NCI-H345 (cell line): ENCODE measurements at places on chromosomes 5 and 9.
A peak's percentile ranks its signal among the peaks of the same experiment; 100 is the strongest.

DNA sequence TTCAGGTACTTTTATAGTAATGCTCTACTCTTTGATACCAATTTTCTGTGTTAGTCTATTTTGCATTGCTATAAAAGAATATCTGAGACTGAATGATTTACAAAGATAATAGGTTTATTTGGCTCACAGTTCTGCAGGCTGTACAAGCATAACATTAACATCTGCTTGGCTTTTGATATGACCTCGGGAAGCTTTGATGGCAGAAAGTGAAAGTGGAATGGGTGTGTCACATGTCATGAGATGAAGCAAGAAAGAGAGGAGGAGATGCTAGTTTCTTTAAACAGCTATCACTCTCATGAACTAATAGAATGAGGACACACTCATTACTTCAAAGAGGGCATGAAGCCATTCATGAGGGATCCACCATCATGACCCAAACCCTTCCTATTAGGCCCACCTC lies 270.9 kb upstream of the IL12B start:
- DNase-seq, result no peak

DNA sequence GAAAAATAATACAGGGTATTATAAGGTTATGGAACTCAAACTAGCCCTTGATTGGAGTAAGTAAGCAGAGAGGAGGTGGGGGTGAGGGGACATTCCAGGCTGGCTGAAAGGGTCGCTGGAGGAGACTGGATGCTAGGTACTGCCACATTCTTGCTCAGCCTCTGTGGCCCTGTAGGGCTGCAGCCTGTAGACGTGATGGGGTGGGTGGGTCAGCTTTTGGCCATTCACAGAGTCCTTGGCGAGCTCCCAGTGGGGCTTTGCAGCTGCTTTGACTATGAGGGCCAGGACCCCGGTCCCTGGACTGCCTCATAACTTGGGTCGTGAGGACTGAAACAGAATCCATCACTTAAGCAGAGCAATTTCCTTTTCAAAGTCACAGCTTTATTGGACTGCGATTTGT lies 4.2 kb upstream of the GDNF start:
- no peak for DNase-seq

GRCh38 chr5:161432798-161433197 lies 113.7 kb downstream of the GABRB2 start:
- peak; percentile 59 for DNase-seq

- no peak for DNase-seq
Measured at GRCh38 chr5:157714596-157714864, 16.7 kb upstream of the THG1L start.

DNA sequence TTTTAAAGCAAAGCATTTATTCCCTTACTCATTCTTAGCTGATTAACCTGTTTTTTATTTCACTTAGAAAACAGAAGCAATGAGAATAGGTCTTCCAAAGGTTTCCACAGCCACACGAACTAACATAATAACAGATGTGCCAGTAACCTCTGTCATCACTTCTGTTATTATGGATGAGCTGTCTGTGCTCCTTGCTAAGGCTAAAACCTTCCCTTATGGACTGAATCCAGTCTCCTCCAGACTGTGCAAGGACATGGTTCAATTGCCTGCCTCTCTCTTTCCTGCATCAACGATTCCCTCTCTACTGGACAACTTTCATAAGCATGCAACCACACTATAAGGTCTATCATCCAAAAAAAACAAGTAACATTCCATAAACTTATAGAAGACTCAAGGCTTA lies 1446.2 kb downstream of the MAT2B start:
- DNase-seq, result no peak

- DNase-seq, result no peak
Measured at GRCh38 chr9:113508111-113508749, 44.7 kb downstream of the RGS3 start.

DNA sequence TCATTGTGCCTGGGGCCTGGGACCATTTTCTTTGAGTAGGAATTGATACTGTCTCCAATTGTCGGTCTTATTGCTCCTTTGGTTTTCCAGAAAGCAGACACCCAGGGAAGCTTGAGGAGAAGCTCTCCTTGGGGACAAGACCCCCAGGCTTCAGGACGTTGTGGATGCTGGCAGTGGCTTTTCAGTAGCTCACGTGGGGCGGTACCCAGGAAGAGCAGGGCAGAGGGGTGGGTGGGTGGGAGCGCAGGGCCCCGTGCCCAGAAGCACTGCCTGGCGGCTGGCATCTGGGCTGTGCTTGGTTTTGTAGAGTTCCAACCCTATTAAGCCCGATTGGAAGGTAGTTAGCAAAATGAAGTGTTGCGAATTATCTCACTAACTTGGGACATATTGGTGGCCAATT lies 374.2 kb upstream of the IRX1 start:
- no peak for DNase-seq

GRCh38 chr9:130205912-130206311 lies 33.7 kb downstream of the NCS1 start:
- no peak for DNase-seq

- no peak for DNase-seq
Measured at GRCh38 chr5:41482715-41483114, 27.7 kb downstream of the PLCXD3 start.

DNA sequence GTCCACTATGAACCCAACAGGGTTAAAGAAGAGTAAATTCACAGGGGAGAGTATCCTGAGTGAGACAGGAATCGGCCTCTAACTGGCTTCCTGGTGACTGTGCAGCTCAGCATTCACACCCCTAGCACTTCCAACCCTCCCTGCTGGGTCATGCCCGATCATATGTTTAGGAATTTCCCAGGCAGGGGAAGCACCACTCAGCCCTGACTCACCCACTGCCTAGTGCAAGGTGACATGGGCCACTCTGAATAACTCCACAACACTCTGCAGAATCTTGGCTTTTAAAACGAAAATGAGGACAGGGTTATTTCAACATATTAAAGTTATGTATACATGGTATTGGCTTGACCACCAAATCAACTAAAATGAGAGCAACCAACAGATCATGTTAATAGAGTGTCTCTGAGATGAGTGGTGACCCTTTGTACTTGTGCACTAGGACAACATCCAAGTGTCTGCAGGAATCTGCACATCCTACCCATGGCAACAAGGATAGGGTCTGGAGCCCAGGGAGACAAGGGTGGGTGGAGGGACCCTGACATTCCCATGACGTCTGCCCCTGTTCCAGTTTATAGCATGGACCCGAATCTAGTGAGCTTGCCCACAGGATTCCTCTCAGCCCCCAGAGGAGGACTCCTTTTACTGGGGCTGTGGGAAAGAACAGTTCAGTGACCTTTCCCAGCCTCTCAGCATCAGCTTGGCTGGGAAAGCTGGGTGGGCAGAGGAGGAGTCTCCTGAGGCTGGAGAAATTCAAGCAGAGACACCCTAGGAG lies 485.8 kb downstream of the SEMA5A start:
- DNase-seq, result no peak

GRCh38 chr5:10233011-10233410 lies 16.7 kb downstream of the ATPSCKMT start:
- DNase-seq, result no peak

DNA sequence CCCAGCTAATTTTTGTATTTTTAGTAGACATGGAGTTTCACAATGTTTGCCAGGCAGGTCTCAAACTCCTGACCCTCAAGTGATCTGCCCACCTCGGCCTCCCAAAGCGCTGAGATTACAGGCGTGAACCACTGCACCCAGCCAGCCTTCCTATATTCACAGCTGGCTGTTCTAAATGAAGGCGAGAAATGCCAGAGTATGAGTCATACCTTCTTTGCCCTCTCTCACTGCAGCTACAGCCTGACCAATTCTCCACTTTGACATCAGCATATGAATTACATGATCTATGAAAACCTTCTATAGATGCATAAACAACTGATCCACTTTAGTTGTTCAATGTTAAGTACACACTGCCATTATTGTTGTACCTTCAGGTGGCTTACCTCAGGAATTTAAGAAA lies 14.5 kb downstream of the APTX start:
- DNase-seq, result no peak

GRCh38 chr5:6202968-6203365 lies 175.4 kb downstream of the MED10 start:
- no peak for DNase-seq

DNA sequence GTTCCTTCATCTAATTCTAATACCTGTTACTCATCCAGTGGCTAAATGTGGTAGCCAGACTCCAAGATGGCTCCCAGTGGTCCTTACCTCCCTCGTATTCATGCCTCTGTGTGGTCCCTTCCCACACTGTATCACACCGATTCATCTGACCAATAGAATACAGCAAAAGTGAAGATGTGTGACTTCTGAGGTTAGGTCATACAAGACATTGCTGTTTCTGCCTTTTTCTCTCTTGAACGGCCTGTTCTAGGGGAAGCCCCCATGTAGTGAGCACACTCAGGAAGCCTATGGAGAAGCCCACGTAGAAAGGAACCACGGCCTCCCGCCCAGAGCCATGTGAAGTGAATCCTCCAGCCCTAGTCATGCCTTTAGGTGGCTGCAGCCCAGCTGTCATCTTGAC lies 9.4 kb upstream of the C5 start:
- DNase-seq, result no peak

DNA sequence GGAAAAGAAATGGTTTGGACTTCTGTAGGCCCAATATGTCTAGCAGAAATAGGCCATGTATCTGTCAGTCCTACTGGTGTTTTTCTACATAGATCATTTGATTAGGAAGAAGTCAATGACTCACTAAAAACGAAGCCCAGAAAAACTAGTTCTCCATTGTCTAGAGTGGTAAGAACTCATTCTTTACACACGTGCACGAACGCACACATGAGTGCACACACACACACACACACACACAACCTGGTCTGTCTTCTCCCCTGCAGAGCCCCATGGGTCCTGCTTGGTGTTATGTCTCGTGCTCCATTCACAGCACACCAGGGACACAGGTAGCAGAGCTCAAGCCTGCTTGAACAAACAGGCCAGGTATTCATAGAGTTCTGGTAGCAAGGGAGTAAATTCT lies 14.9 kb upstream of the FCN1 start:
- DNase-seq, result no peak

- no peak for DNase-seq
Measured at GRCh38 chr5:135114759-135115158, 80.7 kb upstream of the PITX1 start.

GRCh38 chr5:5980538-5980895 lies 397.8 kb downstream of the MED10 start:
- DNase-seq, result no peak

- no peak for DNase-seq
Measured at GRCh38 chr5:37015795-37016666, 139.5 kb downstream of the NIPBL start.

DNA sequence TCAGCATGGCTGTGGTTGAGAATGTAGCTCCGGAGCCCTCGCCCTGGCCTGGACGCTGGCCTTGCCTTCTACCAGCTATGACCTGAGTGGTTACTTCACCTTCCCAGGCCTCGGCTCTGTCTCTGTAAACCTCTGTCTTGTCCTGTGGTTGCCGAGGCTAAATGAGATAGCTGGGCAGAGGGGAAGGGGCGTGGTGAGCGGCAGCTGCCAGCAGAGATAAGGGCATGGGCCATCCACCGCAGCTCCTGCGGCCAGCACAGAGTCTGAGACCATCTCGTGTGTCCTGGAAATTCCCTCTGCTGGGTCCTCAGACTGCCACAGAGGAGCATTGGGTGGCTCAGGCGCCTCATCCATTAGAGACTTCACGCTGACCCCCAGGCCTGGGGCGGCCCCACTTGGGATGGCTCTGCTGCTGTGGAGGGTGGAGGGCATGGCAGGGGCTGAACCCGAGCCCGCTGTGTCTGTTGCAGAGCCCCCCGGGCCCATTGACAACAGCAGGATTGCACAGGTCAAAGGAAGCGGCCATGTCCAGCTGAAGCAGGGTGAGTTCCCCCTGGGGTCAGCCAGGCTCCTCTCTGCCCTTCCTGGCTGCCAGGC lies 43.9 kb downstream of the USP20 start:
- no peak for DNase-seq

DNA sequence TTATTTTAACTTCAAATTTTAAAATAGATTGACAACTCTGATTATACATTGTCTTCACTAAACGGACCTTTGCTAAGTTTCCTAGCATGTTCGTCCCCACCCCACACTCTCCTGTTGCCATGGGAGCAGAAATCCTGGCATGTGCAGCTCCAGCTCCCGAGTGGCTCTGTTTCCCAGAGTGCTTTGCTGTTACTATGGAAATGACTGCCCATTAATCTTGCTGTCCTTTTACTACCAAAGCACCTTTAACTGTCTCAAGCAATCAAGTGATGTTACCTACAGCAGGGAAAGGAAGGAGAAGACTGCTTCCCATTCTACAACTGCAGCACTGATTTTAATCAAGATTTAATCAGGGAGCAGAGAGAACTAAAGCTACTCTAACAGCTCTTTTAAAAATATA lies 212.0 kb upstream of the KIF2A start:
- DNase-seq, result peak; percentile 83

GRCh38 chr5:174323878-174324281 lies 278.4 kb downstream of the NSG2 start:
- DNase-seq, result peak; percentile 84

DNA sequence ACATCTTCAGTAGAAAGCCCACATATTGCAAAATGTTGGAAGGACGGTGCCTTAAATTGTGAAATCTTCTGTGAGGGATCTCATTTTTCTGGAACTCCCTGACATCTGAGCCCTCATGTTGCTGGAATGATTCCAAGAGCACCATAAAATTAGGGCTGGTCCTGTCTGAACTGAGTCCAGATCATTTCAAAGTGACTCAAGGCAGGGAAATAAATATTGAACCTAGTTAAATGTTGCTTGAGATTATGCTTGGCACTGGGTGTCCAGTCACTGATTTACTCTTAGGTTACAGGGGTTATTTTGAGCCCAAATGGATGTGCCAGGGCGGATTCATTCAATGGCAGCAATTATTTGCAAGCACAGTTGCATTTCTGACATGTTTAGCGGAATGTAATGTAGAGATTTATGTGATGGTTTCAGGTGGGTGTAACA lies 437.0 kb downstream of the PIK3R1 start:
- DNase-seq, result no peak

DNA sequence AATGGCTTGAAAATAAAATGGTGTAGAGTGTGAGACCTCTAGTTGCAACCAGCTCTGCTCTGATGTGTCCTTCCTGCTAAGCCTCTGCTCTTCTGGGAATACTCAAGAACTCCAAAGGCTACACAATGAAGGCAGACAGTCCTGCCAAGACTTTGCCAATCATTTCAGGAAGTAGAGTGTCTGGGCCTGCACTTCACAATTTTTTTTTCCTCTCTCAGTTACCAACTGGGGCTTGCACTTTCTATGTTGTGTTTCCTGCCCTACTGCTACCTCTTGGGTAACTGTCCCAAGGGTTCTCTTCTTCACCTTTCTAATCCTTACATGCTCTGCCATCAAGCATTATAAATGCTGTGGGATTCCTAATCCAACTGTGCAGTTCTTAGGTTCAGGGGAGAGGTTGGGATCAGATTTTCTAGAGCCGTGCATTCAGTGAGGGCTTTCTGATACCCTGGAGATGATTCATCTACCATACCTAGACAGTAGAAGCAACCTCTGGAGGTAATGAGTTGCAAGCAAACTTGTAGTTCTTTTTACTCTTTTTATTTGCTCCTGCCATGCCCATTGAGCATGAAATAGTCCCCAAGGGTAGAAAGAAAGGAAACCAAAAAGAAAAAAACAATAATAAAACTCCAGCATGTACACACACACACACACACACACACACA lies 365.9 kb downstream of the MLLT3 start:
- DNase-seq, result no peak

- DNase-seq, result no peak
Measured at GRCh38 chr9:118104363-118104762, 400.2 kb downstream of the TLR4 start.

GRCh38 chr5:60852940-60853339 lies 8.9 kb upstream of the ELOVL7 start:
- DNase-seq, result no peak

GRCh38 chr5:74412066-74412465 lies 228.5 kb downstream of the ENC1 start:
- DNase-seq, result no peak
